NCI-H2029 treated with DMSO at 0.1 percent for 48 hours (cell line): ENCODE measurements at places on chromosomes 13 and 19.

DNA sequence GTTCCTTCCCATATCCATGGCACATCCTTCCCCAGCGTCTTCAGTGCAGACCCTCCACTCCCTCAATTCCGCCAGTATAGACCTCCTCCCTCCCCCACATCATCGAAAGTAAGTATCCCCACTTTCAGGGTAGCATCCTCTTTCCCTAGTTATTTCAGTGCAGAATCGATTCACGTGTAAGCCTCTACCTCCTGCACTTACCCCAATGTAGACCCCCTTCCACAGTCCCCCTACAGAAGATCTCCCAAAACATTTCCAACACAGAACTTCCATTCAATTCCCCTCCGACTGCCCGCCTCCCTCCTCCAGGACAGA lies 664 bp downstream of the IRF3 start:
- DNase-seq, result no peak

GRCh38 chr13:70841240-70842061 lies 733.2 kb upstream of the KLHL1 start:
- DNase-seq, result no peak

- DNase-seq, result no peak
Measured at GRCh38 chr13:55361141-55361540, 1779.6 kb upstream of the PRR20A start.

- no peak for DNase-seq
Measured at GRCh38 chr19:9156304-9156703, 16.1 kb downstream of the ZNF317 start.

- DNase-seq, result no peak
Measured at GRCh38 chr13:79966493-79966895, 374.4 kb downstream of the SPRY2 start.

DNA sequence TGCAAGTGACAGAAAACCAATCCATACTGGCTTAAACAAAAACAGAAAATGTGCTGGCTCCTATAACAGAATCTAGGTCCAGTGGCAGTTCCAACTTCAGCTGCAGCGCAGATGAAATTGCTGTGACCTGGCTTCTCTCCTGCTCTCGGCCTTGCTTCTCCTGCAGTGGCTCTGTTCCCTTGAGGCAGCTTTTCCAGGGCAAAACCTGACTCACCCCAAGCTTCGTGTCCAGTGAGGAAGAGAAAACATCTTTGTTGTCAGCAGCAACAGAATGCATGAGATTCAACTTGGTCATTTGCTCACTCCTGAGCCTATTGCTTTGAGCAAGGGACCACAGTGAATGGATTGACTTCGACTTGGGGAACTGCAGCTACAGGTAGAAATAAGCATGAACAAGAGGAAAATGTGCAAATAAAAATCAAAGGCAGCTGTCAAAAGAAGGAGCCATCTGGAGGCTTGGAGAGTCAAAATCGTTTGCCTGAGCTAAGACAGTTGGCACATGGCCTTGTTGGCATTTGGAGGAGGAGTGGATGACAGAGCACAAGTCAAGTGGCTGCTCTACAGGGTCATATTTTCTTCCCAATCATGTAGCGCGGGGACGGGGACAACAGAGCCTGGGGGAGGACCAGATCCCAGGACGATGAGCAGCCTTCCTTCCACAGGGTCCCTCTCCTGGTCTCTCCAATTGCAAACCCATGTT lies 523.4 kb downstream of the FGF9 start:
- peak; percentile 33 for DNase-seq

- DNase-seq, result no peak
Measured at GRCh38 chr13:99421271-99421670, 80.0 kb upstream of the TM9SF2 start.

DNA sequence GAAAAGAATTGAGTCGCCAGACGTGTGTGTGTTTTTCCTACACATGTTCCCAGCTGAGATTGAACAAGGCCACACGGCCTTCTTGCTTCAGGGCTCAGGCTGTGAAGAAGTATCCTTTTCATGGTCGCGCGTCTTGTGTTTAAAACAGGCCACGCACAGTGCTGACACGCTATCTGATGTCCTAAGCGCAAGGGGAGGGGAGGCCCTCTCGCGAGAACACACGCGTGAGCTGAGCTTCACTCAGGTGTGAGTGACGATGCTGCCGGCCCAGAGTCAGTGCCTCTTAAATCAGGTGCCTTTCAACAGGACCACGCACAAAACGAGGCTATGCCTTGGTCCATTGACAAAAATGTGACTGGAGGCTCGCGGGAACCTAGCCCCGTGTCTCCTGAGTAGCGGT lies 103.7 kb downstream of the TEX29 start:
- DNase-seq, result no peak

- DNase-seq, result no peak
Measured at GRCh38 chr19:23520441-23520840, 125.2 kb upstream of the ZNF91 start.

DNA sequence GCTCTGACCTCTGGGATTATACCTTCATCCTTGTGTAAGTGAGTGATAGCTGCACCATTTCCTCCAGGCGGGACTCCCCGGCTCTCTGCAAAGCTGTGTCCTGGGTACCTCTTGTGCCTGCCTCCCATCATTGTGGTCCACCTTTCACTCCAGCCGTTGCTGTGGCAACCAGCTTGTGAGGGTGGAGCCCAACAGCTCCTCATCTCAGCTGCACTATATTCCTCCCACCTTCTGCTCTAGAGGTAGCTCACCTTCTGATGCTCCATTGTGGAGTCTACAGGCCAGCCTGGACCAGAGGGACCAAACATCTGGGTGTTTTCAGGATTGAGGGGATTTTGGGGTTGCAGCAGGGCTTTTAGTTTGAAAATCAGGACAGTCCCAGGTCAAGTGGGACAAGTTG lies 708.2 kb downstream of the UQCRFS1 start:
- DNase-seq, result no peak

GRCh38 chr13:82661126-82661525 lies 1221.1 kb downstream of the SLITRK1 start:
- no peak for DNase-seq

- peak; percentile 92 for DNase-seq
Measured at GRCh38 chr19:21851596-21852345, 15.8 kb upstream of the ZNF43 start.

- no peak for DNase-seq
Measured at GRCh38 chr19:5447700-5448311, 7.4 kb upstream of the ZNRF4 start.

- no peak for DNase-seq
Measured at GRCh38 chr19:50723735-50724521, 764 bp downstream of the CLEC11A start.

DNA sequence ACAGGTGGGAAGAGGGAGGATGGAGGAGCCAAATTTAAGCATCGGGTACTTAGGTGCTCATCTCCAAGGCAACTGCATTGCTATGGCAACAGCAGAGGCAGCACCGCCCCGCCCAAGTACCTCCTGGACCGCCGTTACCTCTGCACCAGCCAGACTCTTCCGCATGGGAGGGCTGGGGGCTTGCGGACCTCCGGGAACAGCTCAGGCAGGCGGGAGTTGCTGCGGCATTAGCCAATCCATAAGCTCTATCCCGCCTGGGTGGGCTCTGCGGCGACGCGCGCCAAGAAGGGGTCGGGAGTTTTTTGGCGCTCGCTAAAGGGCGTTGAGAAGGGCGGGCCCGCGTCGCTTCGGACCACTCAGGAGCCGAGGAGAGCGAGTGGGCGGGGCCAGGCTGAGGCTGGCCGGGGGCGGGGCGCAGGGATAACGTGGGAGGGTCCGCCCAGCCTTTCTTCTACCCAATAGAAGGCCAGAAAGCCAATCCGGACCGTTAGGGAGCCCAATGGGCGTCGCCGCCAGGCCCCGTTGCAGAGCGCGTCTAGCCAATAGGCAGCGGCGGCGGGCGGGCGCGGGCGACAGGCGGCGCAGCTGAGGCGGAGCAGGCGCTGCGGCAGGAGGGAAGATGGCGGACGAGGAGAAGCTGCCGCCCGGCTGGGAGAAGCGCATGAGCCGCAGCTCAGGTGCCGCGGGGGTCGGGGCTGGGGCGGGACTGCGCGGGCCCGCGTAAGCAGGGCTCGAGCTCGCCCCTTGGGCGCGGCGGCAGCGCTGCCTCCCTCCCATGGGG lies at the start of gene PIN1:
Gene PIN1 (plus strand): TSS at position 593 of the 781 bp plus-strand sequence. CDS start 27 bp downstream, at position 620.
- DNase-seq, result peak; percentile 89

DNA sequence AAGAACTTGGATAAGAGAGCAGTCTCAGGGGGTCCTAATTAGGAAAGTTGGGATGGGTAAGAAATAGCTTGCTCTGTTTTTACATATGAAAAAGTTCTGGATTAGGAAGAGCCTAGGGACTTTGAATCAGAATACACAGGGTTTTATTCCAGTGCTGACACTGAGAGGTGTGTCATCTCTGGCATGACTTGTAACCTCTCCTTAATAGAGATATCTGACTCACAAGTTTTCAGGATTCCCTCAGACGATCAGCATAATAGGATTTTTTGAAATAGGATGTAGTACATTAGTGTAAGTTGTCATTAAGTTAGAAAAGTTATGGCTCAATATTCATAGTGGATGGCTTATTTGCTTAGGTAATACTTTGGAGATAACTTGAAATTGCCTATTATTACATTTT lies 555.2 kb upstream of the MIR17HG start:
- no peak for DNase-seq

GRCh38 chr19:47040869-47041268 lies 7.6 kb downstream of the TMEM160 start:
- no peak for DNase-seq

- no peak for DNase-seq
Measured at GRCh38 chr13:47865883-47866282, 135.2 kb downstream of the SUCLA2 start.

DNA sequence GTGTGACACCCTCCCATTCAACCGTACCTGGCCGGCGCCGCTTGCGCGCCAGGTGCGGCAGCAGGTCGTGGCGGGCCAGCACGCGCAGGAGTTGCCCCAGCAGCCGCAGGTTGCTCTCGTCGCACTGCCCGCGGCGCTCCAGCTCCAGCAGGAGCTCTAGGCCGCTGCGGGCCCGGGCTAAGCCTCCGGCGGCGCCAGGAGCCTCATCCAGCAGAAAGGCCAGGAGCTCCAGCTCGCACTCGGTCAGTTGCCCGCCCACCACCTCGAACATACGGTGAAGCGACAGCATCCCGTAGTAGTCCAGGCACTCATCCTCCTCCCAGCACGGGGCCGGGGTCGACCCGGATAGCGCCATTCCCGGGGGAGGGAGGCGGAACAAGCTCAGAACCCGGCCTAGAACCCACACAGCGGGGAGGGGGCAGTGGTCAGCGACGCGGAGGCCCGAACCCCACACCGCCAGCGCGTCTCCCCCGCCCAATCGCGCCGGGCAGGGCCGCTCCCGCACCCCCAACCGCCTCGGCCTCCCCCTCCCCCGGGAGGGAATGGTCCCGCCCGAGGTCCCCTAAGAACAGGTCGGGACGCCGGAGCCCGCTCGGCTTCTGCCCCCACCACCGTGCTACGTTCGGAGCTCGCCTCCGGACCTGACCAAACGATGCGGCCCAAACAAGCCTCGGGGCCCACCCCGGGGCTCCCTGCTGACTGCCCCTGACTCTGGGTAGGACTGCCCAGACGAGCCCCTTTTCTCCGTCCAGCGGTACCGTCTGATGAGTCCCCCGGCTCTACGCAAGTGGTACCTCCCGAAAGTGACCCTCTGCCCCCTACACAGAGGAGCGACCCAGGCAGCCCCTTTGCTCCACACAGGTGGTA lies 591 bp downstream of the DEDD2 start:
- DNase-seq, result no peak

- DNase-seq, result no peak
Measured at GRCh38 chr13:90997951-90998350, 349.5 kb upstream of the MIR17HG start.
